ENCODE measurements at places on chromosomes 1 and 21. TPM values are rescaled to one million over a fixed set of nuclear protein-coding genes. Genes with fewer than 3 reads are reported as not detected.

BRDT gene
- not detected for total RNA-seq

- no peak overlapping the region for H3K27ac ChIP-seq
- DNase-seq, result no peak
- no peaks in the 10 kb centered on the region for H3K4me1 ChIP-seq
- no peaks in the 10 kb centered on the region for H3K36me3 ChIP-seq
- peaks cover 25% of the 10 kb centered on the region for H3K27me3 ChIP-seq
Measured at GRCh38 chr1:48830715-48831114, 54.0 kb upstream of the BEND5 start.

TRIM17 gene
- total RNA-seq, result 2.3 TPM

PLEKHA6 gene
- total RNA-seq, result 1.9 TPM

DNA sequence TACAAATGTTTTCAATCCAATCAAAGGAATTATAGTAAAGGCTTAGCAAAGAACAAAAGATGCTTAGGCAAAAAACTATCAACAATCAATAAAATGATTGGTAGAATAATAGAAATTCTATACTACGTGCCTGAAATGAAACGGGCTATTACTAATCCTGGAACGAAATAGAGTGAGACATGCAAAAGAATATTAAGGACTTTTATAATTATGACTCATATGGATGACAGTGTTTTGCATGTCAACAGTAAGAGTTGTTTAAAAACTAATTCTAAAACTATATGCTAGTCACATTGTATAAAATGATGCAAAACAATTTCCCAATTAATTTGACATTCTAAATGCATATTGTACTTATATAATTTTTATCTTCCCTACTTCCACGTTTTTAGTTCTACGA lies 35.6 kb downstream of the LRRIQ3 start:
- DNase-seq, result no peak
- no peaks in the 10 kb centered on the region for H3K4me1 ChIP-seq
- no peaks in the 10 kb centered on the region for H3K36me3 ChIP-seq

GRCh38 chr1:167671727-167672511 lies 41.9 kb downstream of the RCSD1 start:
- H3K4me3 ChIP-seq, result no peak overlapping the region
- peaks cover 52% of the 10 kb centered on the region for H3K4me1 ChIP-seq
- DNase-seq, result no peak
- peaks cover 77% of the 10 kb centered on the region for H3K36me3 ChIP-seq
- H3K27me3 ChIP-seq, result no peaks in the 10 kb centered on the region
- H3K27ac ChIP-seq, result peak overlapping the region; percentile 50

GRCh38 chr1:54997711-54997986 lies 1.1 kb upstream of the BSND start:
- no peak overlapping the region for H3K4me3 ChIP-seq
- H3K27ac ChIP-seq, result no peak overlapping the region
- H3K4me1 ChIP-seq, result peaks cover 16% of the 10 kb centered on the region
- peaks cover 33% of the 10 kb centered on the region for H3K27me3 ChIP-seq
- no peaks in the 10 kb centered on the region for H3K36me3 ChIP-seq

DNA sequence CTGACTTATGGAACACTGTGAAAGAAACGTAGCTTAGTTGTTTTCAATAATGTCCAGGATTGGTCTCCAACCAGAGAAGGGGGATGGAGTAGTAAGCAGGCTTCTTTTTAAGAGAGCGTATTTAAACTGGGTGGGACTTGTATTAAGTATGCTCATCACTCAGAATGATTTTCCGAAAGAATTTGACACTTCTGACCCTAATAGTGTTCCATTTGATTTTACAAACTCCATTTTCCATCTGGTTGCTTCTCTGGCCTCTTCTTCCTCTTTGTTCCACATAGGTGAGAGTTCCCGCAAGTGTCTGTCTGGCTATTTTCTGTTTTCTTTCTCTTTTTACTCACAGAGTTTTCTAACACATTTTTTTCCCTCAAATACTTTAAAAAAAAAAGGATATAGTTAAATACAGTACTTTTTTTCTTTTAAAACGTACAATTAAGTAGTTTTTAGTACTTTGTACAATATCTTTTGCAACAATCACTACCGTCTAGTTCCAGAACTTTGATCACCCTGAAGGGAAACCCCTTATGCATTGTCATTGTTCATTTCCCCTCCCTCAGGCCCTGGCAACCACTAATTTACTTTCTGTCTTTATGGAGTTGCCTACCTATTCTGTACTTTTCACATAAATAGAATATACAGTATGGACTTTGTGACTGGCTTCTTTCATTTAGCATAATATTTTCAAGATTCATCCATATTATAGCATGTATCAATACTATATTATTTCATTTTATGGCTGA lies 67.0 kb downstream of the RASAL2 start:
- no peaks in the 10 kb centered on the region for H3K4me1 ChIP-seq
- H3K4me3 ChIP-seq, result no peak overlapping the region
- DNase-seq, result no peak
- no peaks in the 10 kb centered on the region for H3K36me3 ChIP-seq
- H3K27ac ChIP-seq, result no peak overlapping the region

- no peak for DNase-seq
- no peak overlapping the region for H3K27ac ChIP-seq
- H3K36me3 ChIP-seq, result no peaks in the 10 kb centered on the region
- no peaks in the 10 kb centered on the region for H3K4me1 ChIP-seq
Measured at GRCh38 chr21:41616031-41616591, 108.2 kb upstream of the TMPRSS2 start.

DNA sequence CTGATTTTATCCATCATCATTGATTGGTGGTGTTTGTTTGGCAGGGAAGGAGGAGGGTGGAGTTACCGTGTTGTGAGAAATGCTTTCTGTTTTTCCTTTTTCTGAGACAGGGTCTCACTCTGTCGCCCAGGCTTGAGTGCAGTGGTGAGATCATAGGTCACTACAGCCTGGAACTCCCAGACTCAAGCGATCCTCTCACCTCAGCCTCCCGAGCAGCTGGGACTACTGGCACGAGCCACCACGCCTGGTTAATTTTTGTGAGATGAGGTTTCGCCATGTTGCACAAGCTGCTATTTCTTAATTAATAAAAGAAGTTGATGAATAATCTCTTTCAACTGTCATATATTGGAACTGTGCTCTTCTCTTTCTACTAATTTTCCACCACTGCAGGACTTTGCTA lies 44.3 kb downstream of the HUNK start:
- no peaks in the 10 kb centered on the region for H3K36me3 ChIP-seq
- no peaks in the 10 kb centered on the region for H3K4me1 ChIP-seq
- H3K4me3 ChIP-seq, result no peak overlapping the region
- no peaks in the 10 kb centered on the region for H3K27me3 ChIP-seq
- DNase-seq, result no peak
- no peak overlapping the region for H3K27ac ChIP-seq

- DNase-seq, result no peak
- H3K27me3 ChIP-seq, result no peaks in the 10 kb centered on the region
- no peak overlapping the region for H3K27ac ChIP-seq
- H3K4me1 ChIP-seq, result peaks cover 10% of the 10 kb centered on the region
- no peak overlapping the region for H3K4me3 ChIP-seq
Measured at GRCh38 chr1:233261206-233261605, 34.3 kb downstream of the PCNX2 start.

DNA sequence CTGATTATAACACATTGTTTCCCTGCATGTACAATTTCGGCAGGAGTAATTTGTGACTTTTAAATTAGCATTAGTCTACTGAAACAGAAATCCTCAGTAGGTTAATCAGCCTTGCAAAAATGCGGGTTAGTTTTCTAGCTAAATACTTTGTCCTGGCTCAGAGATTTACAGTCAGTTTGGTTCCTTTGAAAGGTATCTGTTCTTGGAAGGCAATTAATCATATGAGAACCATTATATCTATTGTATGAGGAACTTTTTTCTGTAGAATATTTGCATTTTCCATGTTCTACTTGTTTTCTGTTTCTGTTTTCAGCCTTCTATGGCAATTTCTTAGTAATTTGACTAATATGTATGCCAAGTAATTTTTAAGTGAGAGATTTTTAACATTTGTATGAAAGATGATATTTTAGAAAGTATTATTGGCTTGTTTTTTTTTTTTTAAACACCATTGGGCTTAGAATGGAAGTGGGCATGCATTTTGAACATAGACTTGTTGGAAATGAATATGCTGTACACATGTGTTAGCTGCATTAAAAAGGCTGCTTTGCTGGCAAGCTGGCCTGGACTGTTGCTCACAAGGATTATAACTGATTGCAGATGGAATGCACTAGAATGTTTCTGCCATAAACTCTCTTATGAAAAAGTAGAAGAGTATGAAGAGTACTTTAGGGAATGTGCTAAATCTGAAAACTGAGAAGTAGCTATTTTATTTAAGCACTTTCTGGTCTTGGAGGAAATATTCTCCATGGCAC lies 26.2 kb downstream of the KIF1B start:
- H3K36me3 ChIP-seq, result peaks cover 6% of the 10 kb centered on the region
- no peak overlapping the region for H3K4me3 ChIP-seq

SPRR4 gene
- not detected for total RNA-seq

- no peak overlapping the region for H3K4me3 ChIP-seq
- peaks cover 34% of the 10 kb centered on the region for H3K36me3 ChIP-seq
- no peaks in the 10 kb centered on the region for H3K27me3 ChIP-seq
- H3K4me1 ChIP-seq, result peaks cover 10% of the 10 kb centered on the region
- no peak for DNase-seq
Measured at GRCh38 chr1:225915538-225915991, 8.5 kb downstream of the PYCR2 start.

OR6N1 gene
- total RNA-seq, result not detected

DNA sequence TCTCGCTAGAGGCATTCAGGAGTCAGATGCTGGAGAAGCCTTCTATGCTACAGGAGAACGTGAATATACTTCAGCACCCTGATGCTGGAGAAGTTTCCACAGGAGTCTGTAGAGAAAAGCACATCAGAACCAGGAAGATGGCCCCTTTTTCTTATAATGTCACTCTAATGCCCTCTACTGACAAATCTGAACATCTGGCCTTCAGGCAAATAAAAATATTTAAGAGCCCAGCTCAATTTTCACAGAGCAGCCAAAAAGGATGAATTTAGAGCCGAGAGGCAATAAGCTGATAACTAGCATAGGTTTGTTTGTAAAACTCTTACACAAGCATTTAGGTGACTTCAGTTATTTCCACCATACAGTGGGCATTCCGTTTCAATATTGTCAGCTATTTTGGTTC lies 3.8 kb upstream of the RRP15 start:
- H3K36me3 ChIP-seq, result peaks cover 3% of the 10 kb centered on the region
- no peak overlapping the region for H3K27ac ChIP-seq
- H3K4me1 ChIP-seq, result peaks cover 11% of the 10 kb centered on the region
- peaks cover 4% of the 10 kb centered on the region for H3K27me3 ChIP-seq

GRCh38 chr1:37778654-37779053 lies 13.7 kb upstream of the EPHA10 start:
- H3K36me3 ChIP-seq, result no peaks in the 10 kb centered on the region
- no peak overlapping the region for H3K27ac ChIP-seq
- H3K4me3 ChIP-seq, result no peak overlapping the region
- H3K27me3 ChIP-seq, result peaks cover 6% of the 10 kb centered on the region
- H3K4me1 ChIP-seq, result peaks cover 4% of the 10 kb centered on the region
- DNase-seq, result no peak

GRCh38 chr1:186616511-186616910 lies 63.7 kb downstream of the PTGS2 start:
- H3K27ac ChIP-seq, result no peak overlapping the region
- H3K4me1 ChIP-seq, result peaks cover 42% of the 10 kb centered on the region
- DNase-seq, result no peak
- no peak overlapping the region for H3K4me3 ChIP-seq
- peaks cover 10% of the 10 kb centered on the region for H3K27me3 ChIP-seq
- H3K36me3 ChIP-seq, result no peaks in the 10 kb centered on the region

MCOLN2 gene
- 142 TPM for total RNA-seq

DNA sequence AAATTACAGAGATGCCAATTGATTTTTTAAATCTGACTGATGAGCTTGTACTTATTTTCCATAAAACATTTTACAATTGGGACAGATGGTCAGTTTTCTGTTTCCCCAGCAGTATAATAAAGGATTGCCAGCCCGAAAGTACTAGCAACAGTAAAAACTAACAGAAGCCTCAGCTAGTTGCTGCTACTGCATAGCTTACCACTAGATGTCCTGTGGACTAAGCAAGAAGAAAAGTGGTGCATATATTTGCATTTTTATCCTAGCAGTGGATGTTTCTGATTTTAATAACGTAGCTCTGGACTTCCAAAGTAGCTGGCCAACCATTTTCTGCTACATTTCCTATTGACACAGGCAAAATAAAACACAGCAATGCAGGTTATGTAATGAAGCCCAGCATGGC lies 241.5 kb downstream of the BARHL2 start:
- H3K4me3 ChIP-seq, result no peak overlapping the region
- no peaks in the 10 kb centered on the region for H3K4me1 ChIP-seq
- H3K27me3 ChIP-seq, result peaks cover 6% of the 10 kb centered on the region
- H3K36me3 ChIP-seq, result no peaks in the 10 kb centered on the region
- no peak overlapping the region for H3K27ac ChIP-seq
- no peak for DNase-seq

DNA sequence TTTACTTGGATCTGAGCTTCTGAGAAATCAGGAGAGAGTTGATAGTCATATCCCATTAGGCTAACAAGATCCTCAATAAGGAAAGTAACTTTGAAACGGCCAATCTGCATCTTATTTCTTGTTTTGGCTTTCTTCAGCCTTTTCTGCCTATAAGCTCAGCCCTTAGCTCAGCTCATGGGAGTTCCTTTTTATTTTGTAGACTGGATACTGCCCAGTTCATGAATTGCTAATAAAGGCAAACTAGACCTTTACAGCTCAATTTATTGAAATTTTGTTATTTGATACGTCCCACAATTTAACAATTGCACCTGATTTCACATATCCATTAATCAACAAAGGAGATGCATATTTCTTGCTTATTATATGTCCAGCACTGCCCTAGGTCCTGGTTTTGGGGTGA lies 22.7 kb downstream of the NENF start:
- H3K27me3 ChIP-seq, result no peaks in the 10 kb centered on the region
- peaks cover 6% of the 10 kb centered on the region for H3K4me1 ChIP-seq
- no peak overlapping the region for H3K27ac ChIP-seq
- no peak overlapping the region for H3K4me3 ChIP-seq

F3 gene
- 1.0 TPM for total RNA-seq

DNA sequence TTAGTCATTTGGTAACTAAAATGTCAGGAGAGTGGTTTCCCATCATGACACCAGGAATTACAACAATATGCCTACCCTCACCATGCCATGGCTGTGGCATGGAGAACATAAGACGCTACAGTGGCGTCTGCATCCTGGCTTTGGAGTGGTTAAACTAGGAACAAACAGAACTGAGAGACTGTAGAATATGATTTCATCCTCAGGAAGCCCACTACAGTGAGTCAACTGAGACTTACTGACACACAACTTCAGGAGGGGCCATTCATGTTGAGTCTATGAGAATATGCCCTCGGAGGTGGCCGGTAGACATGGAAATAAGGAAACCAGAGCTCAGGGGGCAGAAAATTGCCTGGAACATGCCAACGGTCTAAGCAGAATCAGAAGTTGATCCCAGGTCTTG lies 5.9 kb upstream of the BACE2 start:
- no peak overlapping the region for H3K4me3 ChIP-seq
- H3K4me1 ChIP-seq, result no peaks in the 10 kb centered on the region
- no peak for DNase-seq
- no peaks in the 10 kb centered on the region for H3K36me3 ChIP-seq
- H3K27ac ChIP-seq, result no peak overlapping the region

All from activated T-helper 2 cell treated with anti-CD3 and anti-CD28 coated beads, Interferon-gamma antibody, Interleukin-2, Interleukin-4, amounts not matched to agents 10 μg/mL and 5 μg/mL and 100 μg/mL, durations not matched to agents 14 hours and 24 hours and 36 hours (primary cell).